ENCODE measurements at places on chromosomes 7 and 10.

DNA sequence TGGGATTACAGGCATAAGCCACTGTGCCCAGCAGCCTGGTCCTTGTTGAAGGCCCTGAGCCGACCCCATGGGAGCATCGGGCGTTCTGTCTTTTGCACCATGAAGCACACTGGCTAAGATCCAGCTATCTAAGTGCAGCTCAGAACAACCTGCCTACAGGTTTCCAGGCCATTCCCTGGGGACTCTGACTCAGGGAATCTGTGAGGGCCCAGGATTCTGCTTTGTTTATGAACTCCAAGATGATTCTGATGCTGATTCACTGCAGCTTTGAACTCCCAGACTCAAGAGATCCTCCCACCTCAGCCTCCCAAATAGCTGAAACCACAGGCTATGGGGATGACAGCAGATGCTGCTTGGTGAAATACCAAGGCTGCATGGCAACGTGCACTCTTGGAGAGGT lies 30.2 kb downstream of the NPTX2 start:
- H3K36me3 ChIP-seq: no peaks in the 10 kb centered on the region
- H3K27me3 ChIP-seq: peaks cover 4% of the 10 kb centered on the region
- H3K4me3 ChIP-seq: no peak overlapping the region
- DNase-seq: peak; percentile 6

DNA sequence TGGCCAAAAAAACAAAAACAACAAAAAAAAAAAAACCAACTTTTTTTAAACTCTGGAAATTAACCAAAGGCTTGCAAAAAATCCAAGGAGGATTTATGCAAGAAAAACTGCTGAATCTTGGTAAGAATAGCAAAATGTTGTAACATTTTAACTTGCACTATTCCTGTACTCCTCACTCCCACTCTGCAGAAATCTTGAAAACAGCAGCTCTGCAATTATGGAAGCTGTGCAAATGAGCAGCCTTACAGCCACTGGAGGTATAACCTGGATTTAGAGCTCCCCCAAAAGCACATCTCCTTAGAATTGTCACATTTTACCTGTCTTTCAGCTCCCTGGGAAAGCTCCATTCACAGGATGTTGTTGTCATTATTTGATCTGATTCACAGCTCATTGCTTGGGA lies 41.8 kb upstream of the LRGUK start:
- no peaks in the 10 kb centered on the region for H3K36me3 ChIP-seq
- H3K27me3 ChIP-seq: no peaks in the 10 kb centered on the region
- H3K4me1 ChIP-seq: no peaks in the 10 kb centered on the region
- H3K27ac ChIP-seq: no peak overlapping the region

DNA sequence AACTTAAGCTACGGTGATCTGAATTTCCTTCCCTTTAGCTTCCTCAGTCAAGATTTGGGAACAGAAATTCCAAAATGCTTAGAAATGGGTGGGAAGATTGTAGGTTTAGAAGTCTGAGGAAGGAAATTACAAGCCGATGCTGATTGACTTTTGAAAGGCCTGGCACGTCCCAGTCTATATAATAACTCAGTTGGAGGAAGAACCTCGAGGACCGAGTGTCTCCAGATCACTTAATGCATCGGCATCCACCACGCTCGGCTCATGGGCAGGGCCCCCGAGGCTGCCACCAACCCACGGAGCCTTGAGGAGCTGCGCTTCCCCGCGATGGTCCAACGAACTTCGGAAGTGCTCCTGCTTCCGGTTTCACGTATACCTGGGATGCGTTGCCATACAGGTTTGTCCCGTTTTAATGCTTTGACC lies 10.4 kb upstream of the SP8 start:
- no peak overlapping the region for H3K27ac ChIP-seq
- peaks cover 22% of the 10 kb centered on the region for H3K4me1 ChIP-seq
- H3K36me3 ChIP-seq: no peaks in the 10 kb centered on the region
- peaks cover 74% of the 10 kb centered on the region for H3K27me3 ChIP-seq
- H3K4me3 ChIP-seq: no peak overlapping the region

GRCh38 chr10:120732067-120732466 lies 119.1 kb upstream of the WDR11 start:
- H3K36me3 ChIP-seq: no peaks in the 10 kb centered on the region
- no peaks in the 10 kb centered on the region for H3K4me1 ChIP-seq
- no peaks in the 10 kb centered on the region for H3K27me3 ChIP-seq
- H3K27ac ChIP-seq: no peak overlapping the region
- DNase-seq: no peak

GRCh38 chr10:23341004-23341403 lies 3.6 kb downstream of the C10orf67 start:
- DNase-seq: no peak
- no peaks in the 10 kb centered on the region for H3K36me3 ChIP-seq
- peaks cover 13% of the 10 kb centered on the region for H3K4me1 ChIP-seq
- peaks cover 4% of the 10 kb centered on the region for H3K27me3 ChIP-seq
- H3K27ac ChIP-seq: no peak overlapping the region
- H3K4me3 ChIP-seq: no peak overlapping the region

- H3K27me3 ChIP-seq: peaks cover 9% of the 10 kb centered on the region
- H3K4me3 ChIP-seq: no peak overlapping the region
- H3K36me3 ChIP-seq: no peaks in the 10 kb centered on the region
- peak; percentile 87 for DNase-seq
- H3K4me1 ChIP-seq: peaks cover 14% of the 10 kb centered on the region
These were observed 2.1 kb downstream of the NOS3 start for GRCh38 chr7:150992833-150993302.

DNA sequence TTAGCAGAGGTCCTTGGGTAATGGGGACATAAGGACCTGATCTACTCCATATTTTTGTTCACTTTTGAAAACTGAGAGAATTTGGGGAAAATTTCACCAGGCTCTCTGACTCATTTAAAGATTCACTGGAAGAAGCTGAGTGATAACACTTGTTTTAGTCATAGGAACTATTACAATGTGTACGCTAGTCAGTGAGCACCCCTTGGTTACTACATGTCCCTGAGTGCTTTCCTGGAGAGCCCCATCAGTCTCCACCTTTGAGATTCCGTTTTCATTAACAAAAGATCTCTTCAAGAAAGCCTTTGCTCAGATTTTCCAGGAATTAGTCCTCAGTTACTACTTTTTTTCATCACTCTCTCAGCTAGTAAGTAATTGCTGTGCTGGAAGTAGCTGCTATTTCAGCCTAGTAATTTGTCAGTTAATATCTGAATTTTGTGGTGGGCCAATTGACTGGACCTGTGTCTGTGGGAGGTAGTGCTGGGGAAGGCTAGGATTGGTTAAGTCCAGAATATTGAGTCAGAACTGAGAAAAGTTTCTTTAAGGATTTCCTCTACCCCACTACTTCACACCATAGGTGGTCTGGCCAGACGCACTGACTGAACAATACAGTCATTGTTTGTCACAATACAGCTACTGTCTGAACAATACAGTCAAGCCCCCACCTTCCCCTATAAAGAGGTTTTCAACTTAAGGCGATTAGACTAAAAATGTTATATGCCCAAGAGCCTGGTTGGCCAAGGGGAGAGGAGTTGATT lies 235.0 kb downstream of the CCDC7 start:
- no peaks in the 10 kb centered on the region for H3K4me1 ChIP-seq
- no peak overlapping the region for H3K27ac ChIP-seq
- no peaks in the 10 kb centered on the region for H3K27me3 ChIP-seq
- H3K36me3 ChIP-seq: no peaks in the 10 kb centered on the region

- H3K36me3 ChIP-seq: no peaks in the 10 kb centered on the region
- no peaks in the 10 kb centered on the region for H3K27me3 ChIP-seq
- no peak overlapping the region for H3K4me3 ChIP-seq
- DNase-seq: no peak
These were observed 43.1 kb downstream of the MBL2 start for GRCh38 chr10:52729271-52730104.

- H3K27me3 ChIP-seq: no peaks in the 10 kb centered on the region
- peak; percentile 36 for DNase-seq
These were observed 39.1 kb downstream of the LRRC20 start for GRCh38 chr10:70343312-70343711.

- no peaks in the 10 kb centered on the region for H3K27me3 ChIP-seq
- H3K4me1 ChIP-seq: no peaks in the 10 kb centered on the region
- no peak for DNase-seq
- H3K36me3 ChIP-seq: no peaks in the 10 kb centered on the region
- H3K27ac ChIP-seq: no peak overlapping the region
These were observed 35.2 kb upstream of the ITPRID1 start for GRCh38 chr7:31478721-31479120.

DNA sequence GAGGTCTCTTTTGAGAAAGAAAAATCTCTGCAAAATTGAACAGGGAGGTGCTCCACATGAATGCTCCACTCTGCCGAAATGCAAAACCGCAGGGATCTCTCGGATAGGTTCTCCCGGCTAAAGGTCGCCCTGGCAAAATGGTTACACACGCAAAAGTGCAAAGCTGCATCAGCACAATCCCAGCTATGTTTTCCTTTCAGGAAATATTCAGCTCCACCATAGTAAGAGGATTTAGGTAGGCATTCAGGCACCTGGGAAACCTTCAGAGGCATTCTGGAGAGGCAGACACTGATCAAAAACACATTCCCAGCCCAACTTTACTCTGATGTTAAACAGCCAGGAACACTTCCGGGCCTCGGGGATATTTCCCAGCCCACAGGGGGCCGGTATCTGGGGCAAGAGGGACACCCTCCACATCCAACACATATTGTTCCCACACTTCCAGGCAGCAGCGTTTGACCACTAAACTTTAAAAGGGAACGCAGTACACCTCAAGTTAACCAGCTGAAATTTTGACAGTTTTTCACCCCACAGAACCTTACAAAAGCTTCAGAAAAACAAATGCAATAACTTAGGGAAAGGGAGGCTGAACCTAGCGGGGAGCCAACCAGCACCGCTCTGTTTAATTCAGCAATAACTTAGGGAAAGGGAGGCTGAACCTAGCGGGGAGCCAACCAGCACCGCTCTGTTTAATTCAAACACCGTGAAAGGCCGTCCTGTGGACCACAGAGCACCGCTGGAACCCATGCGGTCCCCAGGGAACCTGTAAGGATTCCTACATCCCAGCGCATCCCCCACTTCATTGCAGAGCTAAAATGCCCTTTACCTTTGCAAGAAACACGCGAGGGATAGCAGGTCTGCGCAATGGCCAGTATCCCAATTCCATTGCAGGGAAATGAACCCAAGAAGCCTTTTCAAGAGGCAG lies 45.9 kb downstream of the TNS3 start:
- no peak overlapping the region for H3K4me3 ChIP-seq
- H3K27me3 ChIP-seq: no peaks in the 10 kb centered on the region
- H3K27ac ChIP-seq: no peak overlapping the region
- H3K36me3 ChIP-seq: no peaks in the 10 kb centered on the region
- H3K4me1 ChIP-seq: no peaks in the 10 kb centered on the region
- DNase-seq: no peak

DNA sequence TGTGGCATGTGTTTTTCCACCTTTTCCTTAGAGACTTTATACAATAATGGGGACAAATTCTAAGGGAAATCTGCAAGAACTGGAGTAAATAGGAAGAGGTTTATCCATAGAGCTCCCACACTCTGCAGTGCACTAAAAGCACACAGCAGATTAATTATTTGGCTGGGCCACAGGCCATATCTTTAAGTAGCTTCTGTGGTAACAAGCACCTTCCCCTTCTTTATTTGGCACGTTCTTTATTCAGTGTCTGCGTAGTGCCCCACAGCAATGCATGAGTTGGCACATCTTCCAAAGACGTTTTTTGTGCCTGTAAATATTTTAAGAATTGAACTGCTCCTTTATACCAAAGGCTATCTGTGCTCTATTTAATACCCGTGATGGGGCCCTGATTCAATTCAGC lies 104.9 kb upstream of the MBL2 start:
- no peaks in the 10 kb centered on the region for H3K27me3 ChIP-seq
- no peaks in the 10 kb centered on the region for H3K36me3 ChIP-seq
- H3K4me3 ChIP-seq: no peak overlapping the region
- no peaks in the 10 kb centered on the region for H3K4me1 ChIP-seq
- no peak for DNase-seq
- no peak overlapping the region for H3K27ac ChIP-seq

- no peak overlapping the region for H3K27ac ChIP-seq
- DNase-seq: no peak
- no peaks in the 10 kb centered on the region for H3K36me3 ChIP-seq
- H3K4me3 ChIP-seq: no peak overlapping the region
These were observed 67.5 kb upstream of the C10orf90 start for GRCh38 chr10:126738001-126738400.

DNA sequence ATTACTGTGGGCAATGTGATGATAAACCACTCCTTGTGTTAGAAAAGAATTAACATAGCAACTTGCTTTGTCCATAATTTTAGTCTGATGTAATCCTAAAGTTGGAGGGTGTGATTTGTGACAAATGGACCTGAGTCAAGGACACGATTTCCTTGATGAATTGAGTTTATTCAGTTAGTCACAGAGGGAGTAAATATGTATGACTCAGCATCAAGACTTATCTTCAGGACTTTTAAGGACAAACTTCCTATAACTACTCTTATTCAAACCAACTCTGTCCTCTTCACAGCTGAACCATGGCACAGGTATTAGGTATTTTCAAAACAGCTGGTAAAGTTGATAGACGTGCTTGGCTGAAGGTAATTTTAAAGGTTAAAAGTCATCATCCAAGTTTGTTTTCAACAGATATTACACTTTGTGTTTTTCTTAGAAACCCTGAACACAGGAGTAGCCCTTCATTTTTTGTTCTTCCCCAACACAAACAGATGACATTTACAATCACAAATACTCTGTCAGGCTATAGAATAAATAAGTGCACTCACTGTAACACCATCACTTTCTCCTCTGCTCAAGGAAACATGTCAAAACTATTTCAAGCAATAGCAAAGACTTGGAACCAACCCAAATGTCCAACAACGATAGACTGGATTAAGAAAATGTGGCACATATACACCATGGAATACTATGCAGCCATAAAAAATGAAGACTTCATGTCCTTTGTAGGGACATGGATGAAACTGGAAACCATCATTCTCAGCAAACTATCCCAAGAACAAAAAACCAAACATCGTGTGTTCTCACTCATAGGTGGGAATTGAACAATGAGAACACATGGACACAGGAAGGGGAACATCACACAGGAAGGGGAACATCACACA lies 54.5 kb downstream of the COA1 start:
- DNase-seq: no peak
- no peak overlapping the region for H3K4me3 ChIP-seq
- H3K27ac ChIP-seq: peak overlapping the region; percentile 29
- H3K36me3 ChIP-seq: peaks cover 3% of the 10 kb centered on the region
- H3K4me1 ChIP-seq: peaks cover 31% of the 10 kb centered on the region
- H3K27me3 ChIP-seq: no peaks in the 10 kb centered on the region

DNA sequence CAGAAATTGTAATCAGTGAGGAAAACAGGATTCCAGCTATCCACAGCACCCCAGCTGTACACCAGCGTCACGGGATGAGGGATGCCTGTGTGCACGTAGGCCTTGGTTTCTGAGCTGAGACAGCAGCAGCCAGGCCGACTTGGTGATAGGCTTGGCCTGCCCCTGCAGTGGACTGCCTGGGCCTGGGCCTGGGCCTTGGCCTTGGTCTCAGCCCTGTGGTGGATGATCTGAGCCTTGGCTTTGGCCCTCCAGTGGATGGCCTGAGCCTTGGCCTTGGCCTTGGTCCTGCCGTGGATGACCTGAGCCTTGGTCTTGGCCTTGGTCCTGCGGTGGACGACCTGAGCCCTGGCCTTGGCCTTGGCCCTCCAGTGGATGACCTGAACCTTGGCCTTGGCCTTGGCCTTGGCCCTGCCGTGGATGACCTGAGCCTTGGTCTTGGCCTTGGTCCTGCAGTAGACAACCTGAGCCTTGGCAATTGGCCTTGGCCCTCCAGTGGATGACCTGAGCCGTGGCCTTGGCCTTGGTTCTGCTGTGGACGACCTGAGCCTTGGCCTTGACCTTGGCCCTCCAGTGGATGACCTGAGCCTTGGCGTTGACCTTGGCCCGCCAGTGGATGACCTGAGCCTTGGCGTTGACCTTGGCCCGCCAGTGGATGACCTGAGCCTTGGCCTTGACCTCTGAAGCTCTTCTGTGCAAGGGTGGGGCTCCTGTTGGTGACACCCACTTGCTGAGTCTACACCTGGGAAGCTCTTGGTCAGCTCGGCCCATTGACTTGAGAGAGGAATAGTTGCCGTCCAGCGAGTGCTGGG lies 93.8 kb downstream of the CUX1 start:
- H3K27ac ChIP-seq: no peak overlapping the region
- H3K27me3 ChIP-seq: no peaks in the 10 kb centered on the region
- H3K36me3 ChIP-seq: peaks cover 4% of the 10 kb centered on the region
- no peak overlapping the region for H3K4me3 ChIP-seq

Data from spleen (tissue), 13 donors.